Caco-2 (cell line): ENCODE measurements at places on chromosomes 7 and 10. TPM values are rescaled to one million over a fixed set of nuclear protein-coding genes. Genes with fewer than 3 reads are reported as not detected.
A peak's percentile ranks its signal among the peaks of the same experiment; 100 is the strongest.

- no peaks in the 10 kb centered on the region for H3K27me3 ChIP-seq
- peak overlapping the region; percentile 40 for H3K27ac ChIP-seq
- H3K36me3 ChIP-seq: no peaks in the 10 kb centered on the region
- DNase-seq: no peak
Observed at GRCh38 chr10:72088889-72089575, 681 bp upstream of the SPOCK2 start.

GRCh38 chr10:76082956-76083355 lies 651.5 kb downstream of the LRMDA start:
- no peaks in the 10 kb centered on the region for H3K36me3 ChIP-seq
- no peak for DNase-seq
- H3K4me1 ChIP-seq: peaks cover 13% of the 10 kb centered on the region
- H3K4me3 ChIP-seq: no peak overlapping the region
- no peak overlapping the region for H3K27ac ChIP-seq

GRCh38 chr10:63129888-63130287 lies 3.2 kb upstream of the NRBF2 start:
- H3K36me3 ChIP-seq: no peaks in the 10 kb centered on the region
- H3K27ac ChIP-seq: no peak overlapping the region
- no peak for DNase-seq
- no peak overlapping the region for H3K4me3 ChIP-seq
- no peaks in the 10 kb centered on the region for H3K27me3 ChIP-seq

GRCh38 chr7:135390829-135391228 lies 119.1 kb downstream of the CNOT4 start:
- no peaks in the 10 kb centered on the region for H3K27me3 ChIP-seq
- H3K36me3 ChIP-seq: no peaks in the 10 kb centered on the region
- H3K27ac ChIP-seq: no peak overlapping the region
- H3K4me3 ChIP-seq: no peak overlapping the region
- no peak for DNase-seq

- no peaks in the 10 kb centered on the region for H3K4me1 ChIP-seq
- peak overlapping the region; percentile 42 for H3K27ac ChIP-seq
- H3K4me3 ChIP-seq: peak overlapping the region; percentile 18; the same call in 1 of the 2 replicates
- no peaks in the 10 kb centered on the region for H3K27me3 ChIP-seq
Observed at GRCh38 chr7:141975806-141976523, 2.4 kb upstream of the TAS2R38 start.

GRCh38 chr7:100585511-100586265 lies at the start of gene LRCH4:
TSS of gene LRCH4 (minus strand) at chr7:100586129. CDS start at chr7:100586100, 29 bp downstream.
- peak within 1 kb of the TSS; percentile 93 for H3K27ac ChIP-seq
- H3K4me1 ChIP-seq: peaks cover 13% of the 10 kb centered on the region
- H3K4me3 ChIP-seq: peak within 1 kb of the TSS; percentile 74
- DNase-seq: peak; percentile 81

GRCh38 chr10:84608126-84608525 lies 279.7 kb downstream of the CCSER2 start:
- H3K4me1 ChIP-seq: no peaks in the 10 kb centered on the region
- H3K27me3 ChIP-seq: no peaks in the 10 kb centered on the region
- H3K4me3 ChIP-seq: no peak overlapping the region
- no peaks in the 10 kb centered on the region for H3K36me3 ChIP-seq
- no peak for DNase-seq

DNA sequence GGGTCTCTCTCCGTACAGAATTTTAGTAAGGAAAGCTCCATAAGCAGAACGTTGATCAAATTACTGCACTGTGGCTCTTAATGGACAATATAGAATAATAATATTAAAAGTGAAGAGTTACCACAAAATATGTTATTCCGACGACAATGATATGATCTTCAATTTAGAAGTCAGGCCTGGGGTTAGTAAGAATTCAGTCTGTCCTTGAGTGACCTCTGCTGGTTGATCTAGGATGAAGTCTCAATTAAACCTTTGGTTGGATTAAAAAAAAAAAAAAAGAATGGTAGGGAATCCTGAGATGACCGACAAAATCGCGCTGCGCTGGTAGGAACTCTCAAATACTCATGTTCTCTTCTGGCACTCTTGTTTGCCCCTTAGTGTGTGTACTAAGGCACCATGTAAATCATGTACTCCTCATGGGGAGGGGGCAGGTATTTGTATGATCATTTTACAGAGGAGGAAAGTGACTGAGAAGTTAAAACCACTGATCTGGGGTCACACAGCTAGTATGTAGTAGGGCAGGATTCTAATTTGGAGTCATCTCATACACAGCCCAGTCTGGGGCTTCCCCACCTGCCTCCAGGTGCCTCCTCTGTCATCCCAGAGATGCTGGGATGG lies 161.3 kb upstream of the NPVF start:
- H3K36me3 ChIP-seq: no peaks in the 10 kb centered on the region
- H3K4me3 ChIP-seq: no peak overlapping the region
- no peaks in the 10 kb centered on the region for H3K27me3 ChIP-seq
- no peaks in the 10 kb centered on the region for H3K4me1 ChIP-seq

The DNAJB9 gene
- 22.0 and 22.1 TPM in 2 replicates for total RNA-seq

The SLC29A4 gene
- total RNA-seq: 34.6 and 38.4 TPM in 2 replicates

The EIF5AL1 gene
- 0.93 and 1.1 TPM in 2 replicates for total RNA-seq
